ENCODE measurements at places on chromosomes 3 and 15.

- peak; percentile 43 for DNase-seq
These were observed 8.8 kb downstream of the SNTN start for GRCh38 chr3:63661242-63661641.

DNA sequence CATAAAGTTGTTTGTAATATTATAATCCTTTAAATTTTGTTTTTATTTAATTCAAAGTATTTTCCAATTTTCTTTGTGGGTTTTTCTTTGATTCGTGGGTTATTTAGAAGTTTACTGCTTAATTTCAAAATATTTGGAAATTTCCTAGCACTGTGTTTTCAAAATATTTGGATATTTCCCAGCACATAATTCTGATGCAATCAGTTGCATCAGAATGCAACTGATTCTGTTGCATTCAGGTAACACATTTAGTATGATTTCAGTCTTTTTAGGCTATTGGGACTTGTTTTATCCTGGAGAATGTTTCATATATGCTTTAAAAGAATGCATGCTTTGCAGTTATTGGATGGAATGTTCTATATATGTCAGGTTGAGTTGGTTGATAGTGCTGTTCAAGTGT is 18.2 kb upstream of the PRR23C start:
- DNase-seq = no peak

DNA sequence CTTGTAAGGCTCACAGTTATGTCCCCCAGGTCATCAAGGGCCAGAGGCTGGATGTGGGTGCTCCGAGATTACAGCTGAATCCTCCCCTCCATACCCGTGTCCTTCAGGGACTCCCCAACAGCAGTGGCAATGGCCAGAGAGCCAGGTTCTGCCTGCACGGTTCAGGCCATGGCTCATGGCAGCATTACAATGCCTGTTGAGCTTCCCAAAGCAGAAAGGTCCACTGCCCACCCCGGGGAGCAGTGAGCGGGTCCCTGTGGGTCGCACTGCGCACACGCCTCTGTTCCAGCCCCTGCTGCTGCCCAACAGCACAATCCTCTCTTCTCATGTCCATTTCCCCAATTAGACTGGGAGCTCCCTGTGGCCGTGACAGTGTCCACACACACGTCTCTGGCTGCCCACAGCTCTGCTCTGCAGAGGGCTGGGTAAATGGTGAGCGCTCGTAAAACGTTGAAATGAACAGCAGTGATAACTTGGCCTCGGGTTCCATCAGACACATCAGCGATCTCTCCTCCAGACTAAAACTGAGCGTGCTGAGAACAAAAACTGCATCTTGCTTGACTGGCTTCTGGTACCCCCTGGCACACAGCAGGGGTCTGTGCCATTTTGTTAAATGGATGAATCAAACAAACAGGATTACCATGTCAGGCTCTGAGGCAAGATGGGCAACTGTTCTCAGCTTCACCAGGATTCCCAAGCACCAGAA is 80.4 kb downstream of the VGLL4 start:
- no peak for DNase-seq

DNA sequence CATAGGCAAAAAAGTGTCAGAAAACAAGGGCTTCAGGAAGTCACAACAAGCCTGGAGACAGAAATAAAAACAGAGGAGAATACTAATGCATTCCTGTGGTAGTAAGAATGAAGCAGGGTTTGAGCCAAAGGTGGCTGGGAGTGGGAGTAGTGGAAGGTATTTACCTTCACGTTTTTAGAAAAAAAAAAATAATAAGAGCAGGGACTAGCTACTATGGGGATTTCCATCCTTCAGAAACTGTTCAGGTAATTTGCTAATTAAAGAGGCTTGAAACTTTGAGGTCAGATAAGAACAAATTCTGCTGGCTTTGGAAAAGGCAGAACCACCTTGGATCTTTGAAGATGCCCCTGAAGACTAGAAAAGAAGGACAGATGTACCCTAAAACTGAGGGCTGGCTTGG is 18.4 kb downstream of the ILDR1 start:
- DNase-seq = no peak

GRCh38 chr15:91284758-91285466 is 184.9 kb downstream of the SV2B start:
- DNase-seq = no peak

GRCh38 chr3:126159476-126159875 is 20.9 kb downstream of the ALDH1L1 start:
- no peak for DNase-seq

DNA sequence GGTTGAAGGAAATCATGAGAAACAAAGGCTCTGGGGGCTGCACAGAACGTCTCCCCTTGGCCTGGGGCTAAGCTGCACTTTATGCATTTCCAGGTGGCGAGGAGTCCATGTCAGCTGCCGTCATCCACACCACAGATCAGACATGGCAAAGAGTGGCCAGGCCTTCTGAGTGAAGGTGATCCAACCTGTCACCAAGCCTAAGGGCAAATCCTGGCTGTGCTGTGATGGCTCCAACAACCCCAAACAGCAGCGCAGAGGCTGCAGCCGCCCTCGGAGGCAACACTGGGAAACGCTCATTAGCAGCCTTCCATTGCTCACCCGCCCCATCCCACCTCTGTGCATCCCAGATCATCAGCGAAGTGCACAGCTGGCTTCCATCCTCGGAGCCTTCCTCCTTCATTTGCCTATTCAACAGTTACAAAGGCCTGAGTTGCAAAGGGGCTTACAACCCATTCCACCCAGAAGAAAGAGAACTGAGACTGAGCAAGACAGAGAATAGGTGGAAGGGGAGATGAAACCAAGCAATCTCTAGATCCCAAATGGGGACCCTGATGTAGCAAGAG is 55.7 kb downstream of the SRGAP3 start:
- DNase-seq = no peak

GRCh38 chr3:179526989-179527391 is 35.7 kb upstream of the ACTL6A start:
- DNase-seq = peak; percentile 86

DNA sequence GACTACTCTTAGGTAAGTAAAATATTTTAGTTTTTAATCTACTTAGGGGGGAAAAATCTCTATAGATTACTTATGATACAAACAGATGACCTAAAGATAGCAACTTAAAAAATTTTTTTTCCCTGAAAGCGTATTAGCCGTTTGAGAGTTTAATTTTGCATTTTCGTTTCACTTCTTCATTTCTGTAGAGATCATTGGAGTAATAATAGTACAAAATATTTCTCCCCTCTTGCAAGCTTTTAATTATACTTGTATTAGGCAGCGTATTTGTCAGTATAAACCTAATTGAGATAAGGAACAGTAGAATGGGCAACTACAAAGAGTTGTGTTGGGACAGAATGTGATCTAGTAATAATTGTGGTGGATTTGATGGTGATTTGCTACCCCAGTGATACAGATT is 10.3 kb downstream of the SKIL start:
- no peak for DNase-seq

- DNase-seq = no peak
These were observed 110.7 kb downstream of the PLCH1 start for GRCh38 chr3:155634121-155634719.

DNA sequence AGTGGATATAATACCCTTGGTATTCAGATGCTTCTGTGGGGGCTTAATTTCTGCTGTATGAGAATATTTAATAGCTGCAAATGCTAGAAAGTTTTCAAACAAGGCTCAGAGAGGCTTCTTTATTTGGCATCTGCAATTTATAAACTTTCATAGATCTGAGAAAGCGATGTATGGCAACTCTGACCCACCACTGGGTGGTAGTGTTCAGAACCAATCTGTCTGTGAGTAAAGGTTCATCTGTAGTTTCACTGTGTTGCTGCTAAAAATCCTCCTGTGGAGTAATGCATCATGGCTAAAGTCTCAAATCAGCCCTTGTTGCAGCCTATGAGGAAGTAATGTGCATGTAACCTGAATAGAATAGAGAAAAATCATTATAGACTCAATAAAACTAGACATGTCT is 47.4 kb downstream of the CLSTN2 start:
- DNase-seq = no peak

- no peak for DNase-seq
These were observed 102.0 kb downstream of the OTOL1 start for GRCh38 chr3:161598639-161599038.

- peak; percentile 30 for DNase-seq
These were observed 87.3 kb upstream of the ROPN1 start for GRCh38 chr3:124078953-124079911.

GRCh38 chr15:80588801-80589200 is 106.3 kb upstream of the ABHD17C start:
- DNase-seq = peak; percentile 98

- DNase-seq = peak; percentile 95
These were observed 6.7 kb downstream of the PAQR5 start for GRCh38 chr15:69305204-69305931.

- DNase-seq = no peak
These were observed 88.2 kb downstream of the RAB11A start for GRCh38 chr15:65957451-65957850.

GRCh38 chr3:113117511-113118234 is 93.7 kb upstream of the BOC start:
- peak; percentile 17 for DNase-seq

GRCh38 chr15:53841651-53842050 is 82.2 kb upstream of the WDR72 start:
- DNase-seq = no peak

DNA sequence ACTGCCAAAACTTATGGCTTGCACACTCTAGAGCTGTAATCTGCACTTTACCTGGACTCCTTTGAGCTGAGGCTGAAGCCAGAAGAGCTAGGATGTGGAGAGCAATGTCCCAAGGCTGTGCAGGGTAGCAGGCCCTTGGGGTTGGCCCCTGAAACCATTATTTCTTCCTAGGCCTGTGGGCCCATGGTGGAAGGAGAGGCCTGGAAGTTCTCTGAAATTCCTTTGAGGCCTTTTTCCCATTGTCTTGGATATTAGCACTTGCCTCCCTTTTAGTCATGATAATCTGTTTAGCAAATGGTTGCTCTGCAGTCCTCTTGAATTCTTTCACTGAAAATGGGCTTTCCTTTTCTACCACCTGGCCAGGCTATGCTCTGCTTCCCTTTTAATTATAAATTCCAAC is 102.0 kb upstream of the SGO1 start:
- DNase-seq = no peak

DNA sequence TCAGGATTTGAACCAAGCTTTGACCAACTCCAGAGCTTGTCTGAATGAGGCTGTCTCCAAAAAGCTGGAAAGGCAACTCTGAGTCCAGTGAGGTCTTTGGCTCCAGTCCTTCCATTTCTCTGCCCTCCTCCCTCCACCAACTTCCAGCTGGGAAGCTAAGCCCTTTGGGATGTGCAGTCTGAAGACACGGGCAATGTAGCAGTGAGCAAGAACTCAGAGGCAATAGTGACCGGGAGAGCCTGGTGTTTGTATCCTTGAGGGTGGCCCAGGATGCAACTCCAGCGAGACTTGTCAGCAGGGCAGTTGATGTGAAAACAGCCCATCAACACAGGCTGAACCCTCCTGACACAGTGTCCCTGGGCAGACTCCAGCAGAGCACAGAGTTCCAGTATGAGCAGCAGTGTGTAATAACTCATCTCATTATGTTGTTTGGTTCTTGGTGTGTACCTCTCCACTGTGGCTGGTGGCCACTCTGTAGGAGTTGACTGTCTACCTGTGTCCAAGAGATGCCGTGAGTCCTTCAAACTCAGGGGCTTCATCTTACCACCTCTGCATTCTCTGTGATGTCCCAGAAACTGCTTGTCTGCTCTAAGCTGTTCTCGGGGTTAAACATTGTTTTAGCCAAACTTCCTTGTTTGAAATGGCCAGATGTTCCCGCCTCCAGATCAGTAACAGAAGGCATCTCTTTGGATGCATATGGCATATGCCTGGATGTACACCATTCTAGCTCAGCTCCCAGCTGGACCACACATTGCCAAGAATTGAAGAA is 6.6 kb downstream of the CDCP1 start:
- peak; percentile 20 for DNase-seq

- no peak for DNase-seq
These were observed 25.2 kb downstream of the ABHD2 start for GRCh38 chr15:89113296-89114024.

DNA sequence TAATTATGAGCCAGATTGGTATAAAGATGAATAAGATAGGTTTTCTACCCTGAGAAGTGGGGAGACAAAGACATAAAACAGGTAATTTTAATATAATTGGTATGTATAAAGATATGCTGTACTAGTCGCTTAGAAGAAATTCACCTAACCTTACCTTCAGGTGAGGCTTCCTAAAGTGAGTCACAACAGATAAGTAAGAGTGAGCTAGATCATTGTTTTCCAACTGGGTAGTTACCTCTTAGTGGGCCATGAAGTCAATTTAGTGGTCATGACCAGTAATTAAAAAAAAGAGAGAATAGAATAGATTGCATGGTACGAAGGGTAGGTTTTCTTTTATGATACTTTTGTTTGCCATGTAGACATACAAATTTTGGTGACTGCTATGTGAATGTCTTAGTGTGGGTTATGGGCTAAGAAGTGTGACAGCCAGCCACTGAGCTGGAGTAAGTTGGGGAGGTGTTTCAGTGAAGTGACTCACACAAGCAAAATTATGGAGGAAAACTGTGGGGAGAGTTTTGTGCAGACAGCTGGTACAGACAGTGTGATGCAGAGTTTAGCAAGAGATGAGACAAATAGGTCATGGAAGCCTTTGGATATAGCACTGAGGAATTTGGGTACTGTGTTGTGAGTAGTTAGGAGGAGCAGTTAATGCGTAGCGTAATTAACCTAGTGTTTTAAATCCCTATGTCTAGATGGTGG is 8.2 kb downstream of the TRNT1 start:
- peak; percentile 52 for DNase-seq

DNA sequence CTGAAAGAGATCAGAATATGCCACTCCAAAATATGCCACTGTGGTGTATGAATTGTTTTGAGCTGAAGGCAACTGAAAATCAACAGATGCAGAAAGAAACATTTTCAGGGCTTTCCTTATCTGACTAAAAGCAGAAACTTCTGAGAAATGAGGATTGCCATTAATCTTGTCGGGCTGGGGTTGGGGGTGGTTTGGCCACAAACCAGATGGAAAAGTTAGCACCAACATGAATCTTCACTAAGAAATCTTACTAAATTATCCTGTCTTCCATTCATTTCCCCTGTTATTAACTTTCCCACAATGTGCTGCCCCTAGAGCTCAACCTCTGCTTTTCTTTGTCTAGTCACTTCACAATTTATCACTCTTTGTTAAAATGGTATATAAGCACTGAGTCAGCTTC is 229.9 kb upstream of the GADL1 start:
- no peak for DNase-seq

GRCh38 chr15:64717735-64718495 is 57.5 kb downstream of the RBPMS2 start:
- DNase-seq = no peak

GRCh38 chr15:69643476-69643875 is 190.9 kb downstream of the RPLP1 start:
- no peak for DNase-seq

DNA sequence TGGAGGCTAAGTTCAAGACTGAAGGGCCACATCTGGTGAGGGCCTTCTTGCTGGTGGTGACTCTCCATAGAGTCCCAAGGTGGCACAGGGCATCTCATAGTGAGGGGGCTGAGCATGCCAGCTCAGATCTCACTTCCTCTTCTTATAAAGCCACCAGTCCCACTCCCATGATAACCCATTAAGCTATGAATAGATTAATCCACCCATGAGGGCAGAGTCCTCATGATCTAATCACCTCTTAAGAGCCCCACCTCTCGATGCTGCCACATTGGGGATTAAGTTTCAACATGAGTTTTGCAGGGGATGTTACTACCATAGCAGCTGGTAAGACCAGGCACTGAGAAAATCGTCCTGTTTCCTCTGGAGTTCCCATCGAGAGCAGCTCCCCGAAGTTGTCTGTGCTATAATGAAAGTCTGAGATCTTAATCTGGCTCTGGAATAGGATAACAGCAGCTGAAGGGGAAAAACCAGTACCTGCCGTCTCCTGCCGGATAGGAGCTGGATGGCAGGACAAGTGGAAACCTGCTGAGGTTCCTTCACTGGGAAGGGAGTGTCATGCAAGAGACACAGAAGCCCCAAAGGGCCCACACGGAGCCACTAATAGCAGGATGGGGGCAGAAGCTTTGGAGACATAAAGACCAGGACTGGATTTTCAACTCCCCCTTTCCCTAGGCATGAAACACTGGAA is 79.5 kb upstream of the EPHB3 start:
- DNase-seq = no peak

All from HCEC 1CT (cell line).